AG04450 (cell line): ENCODE measurements at places on chromosomes 12 and 14. TPM values are rescaled to one million over a fixed set of nuclear protein-coding genes. Genes with fewer than 3 reads are reported as not detected.

Gene KIF5A
- polyA plus RNA-seq, result 0.38 and 0.45 TPM in 2 replicates

DNA sequence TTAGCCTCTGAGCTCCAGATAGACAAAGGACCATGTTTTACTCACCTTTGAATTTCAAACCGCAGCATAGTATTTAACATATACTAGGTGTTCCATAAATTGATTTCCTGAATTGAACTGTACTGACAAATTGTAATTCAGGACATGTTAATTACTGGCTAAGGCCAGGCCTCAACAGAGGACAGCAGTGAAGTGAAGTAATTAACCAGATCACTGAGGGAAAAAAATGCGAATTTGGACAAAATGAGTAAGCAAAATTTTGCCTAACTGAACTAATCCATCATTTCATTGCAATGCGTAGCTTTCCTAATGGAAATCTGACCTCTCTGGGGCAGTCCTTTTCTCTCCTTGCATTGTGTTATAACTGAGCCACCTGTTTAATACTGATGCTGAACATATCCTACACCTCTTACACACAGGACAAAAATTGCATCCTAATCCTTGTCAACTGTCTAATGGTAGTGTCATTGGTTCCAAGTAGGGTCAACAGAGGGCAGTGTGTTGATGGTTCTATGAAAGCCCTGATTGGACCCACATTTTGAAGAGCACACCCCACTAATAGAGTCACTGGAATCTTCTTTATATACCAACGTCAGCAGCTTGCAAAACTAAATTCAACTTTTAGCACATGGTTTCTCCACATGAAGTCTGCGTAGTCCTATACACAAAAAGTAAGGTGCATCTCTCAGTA, 148.4 kb downstream of the SLC25A21 start:
- DNase-seq, result no peak

Gene MRPS35
- 59.4 and 66.6 TPM in 2 replicates for polyA plus RNA-seq

DNA sequence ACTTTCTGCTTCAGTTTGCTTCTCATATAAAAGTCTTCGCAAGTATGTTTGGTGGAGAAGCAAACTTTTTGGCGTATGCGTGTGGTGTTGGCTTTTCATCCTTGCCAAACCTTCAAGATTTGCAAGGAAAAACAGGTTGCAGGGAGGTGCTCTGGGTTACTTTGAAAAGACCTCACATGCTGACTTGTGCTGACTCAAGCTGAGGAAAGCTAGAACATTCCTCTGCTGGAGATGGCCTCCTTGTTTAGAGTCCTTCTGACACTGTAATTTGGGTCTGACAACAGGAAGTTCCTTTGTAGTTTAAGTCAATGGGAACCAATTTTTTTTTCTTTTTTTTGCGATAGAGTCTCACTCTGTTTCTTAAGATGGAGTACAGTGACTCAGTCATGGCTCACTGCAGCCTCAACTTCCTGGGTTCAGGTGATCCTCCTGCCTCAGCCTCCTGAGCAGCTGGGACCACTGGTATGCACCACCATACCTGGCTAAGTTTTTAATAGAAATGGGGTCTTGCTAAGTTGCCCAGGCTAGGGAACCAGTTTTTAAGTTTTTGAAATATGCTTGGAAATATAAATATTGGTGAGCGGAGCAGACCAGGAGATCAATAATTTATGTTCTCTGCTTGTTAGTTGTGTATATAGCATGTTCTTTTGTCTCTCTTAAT, 2.6 kb upstream of the ACACB start:
- no peak for DNase-seq

DNA sequence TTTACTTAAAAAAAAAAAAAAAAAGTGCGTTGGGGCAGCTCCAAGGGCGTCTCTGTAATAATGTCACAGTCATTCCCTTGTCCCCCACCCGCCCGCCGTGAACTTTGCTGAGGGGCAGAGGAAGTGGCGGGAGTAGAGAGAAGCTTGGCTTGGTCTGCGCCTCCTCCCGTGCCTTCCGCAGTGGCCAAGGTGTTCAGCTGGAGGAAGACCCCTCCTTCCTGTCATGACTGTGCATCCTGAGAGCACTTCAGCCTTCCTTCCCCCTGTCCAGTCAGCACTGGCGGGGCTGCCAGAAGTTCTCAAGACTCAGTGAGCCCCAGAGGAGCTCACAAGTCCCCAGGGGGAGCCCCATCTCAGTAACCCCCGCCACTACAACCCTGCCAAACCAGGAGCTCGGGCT, 32.2 kb downstream of the AACS start:
- no peak for DNase-seq

DNA sequence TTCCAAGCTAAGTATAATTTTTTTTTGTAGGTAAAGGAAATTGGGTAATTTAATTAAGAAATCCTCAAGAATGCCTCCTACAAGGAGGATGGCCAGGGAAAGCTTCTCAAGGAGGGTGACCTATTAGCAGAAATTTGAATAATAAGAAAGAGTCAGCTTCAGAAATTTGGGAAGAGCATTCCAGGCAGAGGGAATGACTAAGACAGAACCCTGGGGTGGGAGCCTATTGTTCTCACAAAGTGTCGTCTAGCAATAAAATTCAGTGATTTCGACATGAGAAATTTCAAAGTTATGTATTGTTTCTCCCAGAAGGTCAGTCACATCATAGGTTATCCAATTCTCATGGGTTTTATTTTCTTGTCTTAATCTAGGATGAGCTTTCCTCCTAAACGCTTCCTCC, 1168.4 kb downstream of the AACS start:
- no peak for DNase-seq

DNA sequence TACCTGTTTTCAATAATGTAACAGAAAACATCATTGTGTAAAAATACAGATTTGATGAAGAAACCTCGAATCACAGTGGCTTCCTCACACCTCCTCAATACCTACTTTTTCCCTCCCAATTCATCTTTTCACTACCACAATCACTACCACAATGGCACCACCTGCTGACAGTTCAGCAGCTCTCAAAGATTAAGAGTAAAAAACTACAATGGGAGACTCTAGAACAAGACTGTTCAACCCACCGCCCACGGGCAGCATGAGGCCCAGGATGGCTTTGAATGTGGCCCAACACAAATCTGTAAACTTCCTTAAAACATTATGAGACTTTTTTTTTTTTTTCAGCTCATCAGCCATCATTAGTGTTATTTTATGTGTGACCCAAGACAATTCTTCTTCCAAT, 15.2 kb downstream of the MED6 start:
- DNase-seq, result no peak

Gene LARP4
- polyA plus RNA-seq, result 19.6 and 25.5 TPM in 2 replicates

- DNase-seq, result no peak
Observed at GRCh38 chr12:43863770-43864366, 28.0 kb downstream of the TMEM117 start.

Gene FSCB
- not detected in 2 replicates for polyA plus RNA-seq

DNA sequence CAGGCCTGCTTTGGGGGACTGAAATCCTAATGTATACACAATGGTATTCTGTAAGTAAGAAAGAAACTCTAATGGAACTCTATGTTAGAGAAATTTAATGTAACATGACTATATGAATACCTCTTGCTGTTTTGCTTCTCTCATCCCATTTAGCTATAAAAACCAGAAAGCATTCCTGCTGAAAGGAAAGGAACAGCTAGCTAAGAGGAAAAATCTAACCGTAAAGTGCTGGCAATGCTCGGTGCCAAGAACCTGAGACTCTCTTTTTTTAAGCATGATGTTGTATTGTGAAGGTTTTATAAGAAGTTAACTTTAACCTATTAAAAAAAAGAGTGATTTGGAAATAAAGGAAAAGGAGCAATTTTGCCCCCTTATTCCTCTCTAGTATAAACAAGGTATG, 75.6 kb upstream of the DACT1 start:
- DNase-seq, result no peak

Gene EPS8
- 56.2 and 69.9 TPM in 2 replicates for polyA plus RNA-seq

DNA sequence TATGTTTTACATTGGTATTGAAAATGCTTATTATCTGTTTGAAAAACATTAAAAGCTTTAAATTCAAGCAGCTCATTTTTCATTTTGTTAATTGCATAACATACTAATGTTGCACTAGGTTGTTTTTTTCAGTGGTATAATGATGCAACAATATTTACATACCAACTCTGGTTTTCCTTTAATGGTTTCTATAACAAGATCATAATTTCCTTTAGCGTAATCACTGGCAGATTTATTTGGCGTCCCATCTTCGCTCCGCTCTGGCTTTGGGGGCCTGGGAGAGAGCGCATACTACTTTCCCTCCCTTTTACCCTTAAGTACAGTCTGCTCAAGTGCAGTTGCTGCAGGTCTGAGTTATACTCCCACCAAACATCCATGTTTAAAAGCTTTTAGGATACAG, 574.1 kb downstream of the PRKD1 start:
- no peak for DNase-seq

DNA sequence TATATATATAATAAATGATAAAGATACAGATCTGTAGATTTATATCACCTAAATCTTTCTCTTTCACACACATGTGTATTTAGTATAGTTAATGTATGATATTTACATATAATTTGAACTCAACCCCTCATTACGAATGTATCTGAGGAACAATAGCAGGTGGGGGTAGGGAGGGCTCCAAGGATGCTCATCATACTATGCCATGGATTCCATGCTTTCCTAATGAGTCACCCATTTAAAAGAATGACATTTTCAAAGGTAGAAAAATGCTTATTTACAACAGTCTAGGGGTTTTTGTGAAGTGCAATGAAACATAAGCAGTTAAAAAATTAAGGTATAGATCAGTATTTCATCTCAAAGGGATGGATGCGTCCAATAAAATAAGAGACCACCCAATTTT, 181.6 kb downstream of the SOX5 start:
- no peak for DNase-seq

- DNase-seq, result no peak
Observed at GRCh38 chr14:68459480-68460136, 333.3 kb downstream of the ZFP36L1 start.
